ENCODE measurements at places on chromosomes 11 and 22.

DNA sequence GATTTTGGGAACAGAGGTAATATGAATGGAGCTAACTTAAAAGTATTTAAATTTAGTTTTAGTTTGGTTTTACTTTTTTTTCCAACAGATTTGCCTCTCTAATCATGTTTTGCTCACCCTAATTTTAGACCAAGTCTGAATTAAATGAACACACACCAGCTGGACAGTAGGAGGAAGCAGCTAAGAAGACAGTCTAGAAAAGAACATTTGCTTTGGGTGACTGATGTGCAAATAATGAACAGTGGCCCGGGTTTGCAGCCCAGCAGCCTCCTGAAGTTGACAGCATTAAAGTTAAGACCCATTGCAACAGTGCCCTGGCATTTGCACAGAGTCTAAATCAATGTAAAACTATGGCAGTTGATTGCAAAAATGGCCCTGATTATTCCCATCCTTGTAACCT, 66.4 kb upstream of the SORL1 start:
- no peak for DNase-seq

GRCh38 chr11:124942466-124943253, 6.8 kb upstream of the HEPACAM start:
- peak; percentile 85 for DNase-seq

DNA sequence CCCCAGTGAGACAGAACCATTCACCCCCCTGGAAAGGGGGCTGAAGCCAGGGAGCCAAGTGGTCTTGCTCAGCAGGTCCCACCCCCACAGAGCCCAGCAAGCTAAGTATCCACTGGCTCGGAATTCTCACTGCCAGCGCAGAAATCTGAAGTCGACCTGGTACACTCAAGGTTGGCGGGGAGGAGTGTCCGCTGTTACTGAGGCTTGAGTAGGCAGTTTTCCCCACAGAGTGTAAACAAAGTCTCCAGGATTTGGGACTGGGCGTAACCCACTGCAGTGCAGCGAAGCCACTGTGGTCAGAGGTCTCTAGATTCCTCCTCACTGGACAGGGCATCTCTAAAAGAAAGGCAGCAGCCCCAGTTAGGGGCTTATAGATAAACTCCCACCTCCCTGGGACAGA, 10.0 kb downstream of the PATE1 start:
- no peak for DNase-seq

DNA sequence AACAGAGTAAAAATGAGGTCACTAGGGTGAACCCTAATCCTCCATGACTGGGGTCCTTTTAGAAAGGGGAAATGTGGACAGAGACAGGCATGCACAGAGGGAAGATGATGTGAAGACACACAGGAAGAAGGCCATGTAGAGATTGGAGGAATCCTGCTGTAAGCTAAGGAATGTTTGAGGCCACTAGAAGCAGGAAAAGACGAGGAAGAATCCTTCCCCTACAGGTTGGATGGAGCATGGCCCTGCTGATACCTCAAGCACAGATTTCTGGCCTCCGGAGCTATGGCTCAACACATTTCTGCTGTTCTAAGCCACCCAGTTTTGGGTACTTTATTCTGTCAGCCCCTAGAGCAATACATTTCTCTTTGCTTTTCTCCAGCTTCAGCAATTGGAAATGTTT, 486.9 kb downstream of the MIAT start:
- no peak for DNase-seq

- DNase-seq = no peak
These were observed 59.5 kb downstream of the AHNAK start for GRCh38 chr11:62487136-62487535.

DNA sequence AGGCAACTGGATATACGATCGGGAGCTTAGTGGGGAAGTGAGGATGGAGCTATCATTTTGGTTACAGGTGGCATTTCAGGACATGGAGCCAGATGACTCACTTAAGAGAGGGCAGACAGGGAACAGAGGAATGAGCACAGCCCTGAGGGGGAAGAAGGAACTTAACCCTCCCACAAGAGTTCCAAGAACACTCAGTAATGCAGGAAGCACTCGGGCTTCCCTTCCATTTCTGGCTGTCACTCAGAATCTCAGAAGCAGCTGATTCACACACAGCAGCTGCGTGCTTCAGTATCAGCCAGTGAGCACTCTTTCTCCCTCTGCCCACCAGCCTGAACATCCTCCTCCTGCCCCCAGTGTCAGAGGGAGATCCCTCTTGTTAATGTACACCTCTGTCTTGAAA, 34.8 kb downstream of the EFCAB6 start:
- DNase-seq = peak; percentile 67

DNA sequence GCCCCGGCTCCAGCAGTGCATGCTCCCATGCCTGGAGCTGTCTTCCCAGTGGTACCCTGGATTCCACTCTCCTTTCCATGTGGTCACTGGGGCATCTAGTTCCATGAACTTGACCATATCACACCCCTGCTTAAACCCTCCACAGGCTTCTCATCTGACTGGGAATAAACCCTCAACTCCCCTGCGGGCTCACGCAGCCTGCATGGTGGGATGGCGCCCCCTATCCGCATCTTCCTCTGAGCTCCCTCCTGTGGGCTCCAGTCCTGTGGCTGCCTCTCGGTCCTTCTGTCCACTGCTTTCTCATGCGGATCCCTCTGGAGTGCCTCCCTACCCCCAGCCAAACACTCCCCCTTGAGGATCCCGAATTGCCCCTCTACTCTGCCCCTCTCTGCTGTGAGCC, 41.4 kb upstream of the TTLL12 start:
- DNase-seq = no peak

- no peak for DNase-seq
These were observed 439 bp downstream of the LMO1 start for GRCh38 chr11:8263109-8263768.

DNA sequence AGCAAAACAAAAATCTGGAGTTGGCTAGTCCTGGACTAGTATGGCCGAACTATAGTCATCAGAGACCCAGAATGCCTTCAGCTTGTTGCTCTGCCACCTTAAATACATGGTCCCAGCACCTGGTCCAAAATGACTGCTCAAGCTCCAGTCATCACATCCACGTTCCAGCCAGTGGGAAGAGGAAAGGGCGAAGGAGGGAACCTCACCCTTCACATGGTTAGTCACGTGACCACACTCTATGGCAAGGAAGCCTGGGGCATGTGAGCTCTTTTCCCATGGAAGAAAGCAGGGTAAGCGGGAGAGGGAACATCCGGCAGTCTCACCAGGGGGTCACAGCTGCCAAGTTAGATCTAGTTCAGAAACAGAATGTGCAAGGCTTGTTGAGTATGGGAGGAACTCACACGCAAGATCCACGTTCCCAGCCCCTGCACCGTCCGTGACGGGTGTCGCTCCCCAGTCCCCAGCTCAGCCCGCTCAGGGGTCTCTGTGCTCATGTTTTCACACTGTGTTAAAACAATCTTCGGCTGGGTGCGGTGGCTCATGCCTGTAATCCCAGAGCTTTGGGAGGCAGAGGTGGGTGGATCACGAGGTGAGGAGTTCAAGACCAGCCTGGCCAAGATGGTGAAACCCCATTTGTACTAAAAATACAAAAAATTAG, 1.9 kb upstream of the ANO9 start:
- no peak for DNase-seq

GRCh38 chr11:128372977-128373376, 214.4 kb downstream of the ETS1 start:
- DNase-seq = no peak

GRCh38 chr22:50129121-50129736, 39.4 kb downstream of the MOV10L1 start:
- no peak for DNase-seq

DNA sequence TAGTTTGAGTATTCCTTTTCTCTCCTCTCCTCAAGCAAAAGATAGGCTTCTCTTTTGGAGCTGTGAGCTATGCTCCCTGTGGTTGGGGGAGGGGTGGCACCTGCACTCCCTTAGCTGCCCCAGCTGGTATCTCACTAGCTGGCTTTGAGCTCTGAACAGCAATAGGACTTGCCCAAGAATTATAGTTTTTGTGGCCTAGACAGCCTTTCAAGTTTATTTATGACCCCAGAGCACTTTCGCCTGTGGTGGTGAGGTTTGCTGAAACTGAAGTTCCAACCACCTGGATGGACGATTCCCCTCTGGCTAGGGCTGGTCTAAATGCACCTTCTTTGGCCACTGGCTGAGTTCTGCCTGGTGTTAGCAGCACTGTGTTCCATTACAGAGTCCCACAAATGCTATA, 37.1 kb upstream of the SLC37A2 start:
- DNase-seq = no peak

DNA sequence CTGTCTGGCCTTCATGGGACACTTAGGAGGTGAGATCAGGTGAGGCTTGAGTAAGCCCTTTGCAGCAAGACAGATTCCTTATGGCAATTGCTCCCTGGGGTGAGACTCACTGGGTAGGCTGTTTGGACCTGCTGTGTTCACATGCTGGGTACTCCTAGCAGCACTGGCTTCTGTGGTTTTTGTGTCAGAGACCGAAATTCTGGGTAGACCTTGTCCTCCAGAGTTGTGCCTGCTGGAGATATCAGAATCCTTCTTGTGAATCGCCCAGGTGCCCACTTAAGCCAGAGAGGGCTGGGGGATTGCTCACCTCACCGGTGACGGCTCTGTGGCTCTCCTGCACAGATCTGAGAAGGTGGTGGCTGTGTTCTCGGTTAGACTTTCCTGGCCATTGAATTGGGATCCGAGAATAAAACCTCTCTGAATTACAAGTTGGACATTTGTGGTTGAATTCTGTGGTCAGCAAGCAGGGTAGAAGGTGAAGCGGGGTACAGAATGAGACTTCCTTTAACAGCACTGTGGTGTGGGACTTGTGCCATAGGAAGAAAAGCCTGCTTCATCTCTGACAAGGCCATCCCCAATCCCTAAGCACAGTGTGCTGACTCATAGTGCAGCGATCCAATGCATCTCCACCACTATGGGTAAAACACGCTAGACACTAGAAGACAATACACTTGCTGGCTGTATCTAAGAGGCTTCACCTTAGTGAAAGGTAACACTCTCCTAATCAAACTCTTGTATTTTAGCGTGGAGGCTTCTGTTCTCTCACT, 52.5 kb upstream of the TTC12 start:
- DNase-seq = no peak

- DNase-seq = no peak
These were observed 75.3 kb downstream of the ARFGAP2 start for GRCh38 chr11:47101406-47101805.

DNA sequence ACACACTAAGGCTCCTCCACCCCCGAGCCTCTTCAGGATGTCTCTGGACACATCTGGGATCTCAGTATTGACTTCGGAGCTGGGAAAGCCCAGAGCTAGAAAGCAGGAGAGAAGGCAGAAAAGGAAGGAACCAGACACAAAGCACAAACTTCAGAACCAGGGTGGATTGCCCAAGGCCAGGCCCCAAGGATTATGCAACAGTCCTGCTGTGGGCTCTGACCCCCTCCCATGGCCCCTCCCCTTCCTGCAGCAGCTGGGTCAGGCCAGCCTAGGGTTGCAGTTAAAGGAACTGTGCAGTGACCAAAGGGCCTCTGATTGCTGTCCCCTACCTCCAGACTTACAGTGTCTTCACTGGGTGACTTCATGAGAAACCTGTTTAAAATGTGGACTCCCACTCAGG, 5.3 kb downstream of the KCNE3 start:
- DNase-seq = peak; percentile 64
